ENCODE measurements at places on chromosomes 13 and 19.

- DNase-seq: no peak
These were observed 47.5 kb upstream of the MBNL2 start for GRCh38 chr13:97174638-97175037.

DNA sequence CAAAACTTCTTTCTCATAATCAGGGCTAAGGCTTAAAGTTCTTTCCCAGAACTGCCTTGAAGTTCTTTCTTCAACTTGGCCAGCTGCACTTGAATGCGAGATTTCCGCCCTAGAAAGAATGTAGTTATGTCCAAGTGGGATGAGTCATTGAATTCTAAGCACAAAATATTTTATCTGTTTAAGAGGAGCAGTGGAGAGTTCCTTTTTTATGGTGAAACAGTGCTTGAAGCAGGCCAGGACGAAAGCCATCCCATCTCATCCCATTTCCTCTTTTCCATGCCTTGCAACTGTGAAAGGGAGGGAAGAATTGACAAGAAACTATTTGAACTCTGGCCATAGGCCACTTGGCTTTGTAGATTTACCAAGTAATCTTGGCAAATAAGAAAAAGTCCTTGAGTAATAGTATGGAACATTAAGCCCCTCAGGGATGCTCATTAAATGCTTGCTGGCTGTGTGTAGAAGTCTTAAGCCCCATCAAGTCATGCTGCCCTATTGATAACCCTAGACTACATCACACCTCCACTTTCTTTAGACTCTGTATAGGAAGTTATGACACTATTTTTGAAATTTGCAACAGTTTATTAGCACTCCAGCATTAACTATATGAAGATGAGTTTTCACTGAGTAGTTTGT is 174.5 kb downstream of the KCTD12 start:
- no peak for DNase-seq

GRCh38 chr13:112606109-112607001 is 18.4 kb upstream of the TUBGCP3 start:
- DNase-seq: peak; percentile 76

- DNase-seq: no peak
These were observed 462.1 kb downstream of the OLFM4 start for GRCh38 chr13:53490752-53491151.

DNA sequence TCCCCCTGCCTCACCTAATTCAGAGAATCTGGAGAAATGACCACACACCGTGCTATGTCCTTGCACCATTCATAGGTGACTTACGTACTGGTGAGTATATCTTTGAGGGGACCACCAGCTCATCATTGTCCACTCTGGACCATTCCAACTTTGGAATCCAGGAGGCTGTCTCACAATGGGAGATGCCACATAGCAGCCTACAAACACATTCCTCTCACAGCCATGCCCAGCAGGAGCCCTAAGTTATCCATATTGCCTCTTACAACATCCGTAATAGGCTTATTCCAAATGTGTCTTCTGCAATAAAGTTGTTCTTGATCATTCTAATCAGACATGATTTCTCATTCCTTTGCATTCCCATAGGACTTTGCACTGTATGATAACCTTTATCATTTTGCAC is 436.7 kb downstream of the EFNB2 start:
- no peak for DNase-seq

DNA sequence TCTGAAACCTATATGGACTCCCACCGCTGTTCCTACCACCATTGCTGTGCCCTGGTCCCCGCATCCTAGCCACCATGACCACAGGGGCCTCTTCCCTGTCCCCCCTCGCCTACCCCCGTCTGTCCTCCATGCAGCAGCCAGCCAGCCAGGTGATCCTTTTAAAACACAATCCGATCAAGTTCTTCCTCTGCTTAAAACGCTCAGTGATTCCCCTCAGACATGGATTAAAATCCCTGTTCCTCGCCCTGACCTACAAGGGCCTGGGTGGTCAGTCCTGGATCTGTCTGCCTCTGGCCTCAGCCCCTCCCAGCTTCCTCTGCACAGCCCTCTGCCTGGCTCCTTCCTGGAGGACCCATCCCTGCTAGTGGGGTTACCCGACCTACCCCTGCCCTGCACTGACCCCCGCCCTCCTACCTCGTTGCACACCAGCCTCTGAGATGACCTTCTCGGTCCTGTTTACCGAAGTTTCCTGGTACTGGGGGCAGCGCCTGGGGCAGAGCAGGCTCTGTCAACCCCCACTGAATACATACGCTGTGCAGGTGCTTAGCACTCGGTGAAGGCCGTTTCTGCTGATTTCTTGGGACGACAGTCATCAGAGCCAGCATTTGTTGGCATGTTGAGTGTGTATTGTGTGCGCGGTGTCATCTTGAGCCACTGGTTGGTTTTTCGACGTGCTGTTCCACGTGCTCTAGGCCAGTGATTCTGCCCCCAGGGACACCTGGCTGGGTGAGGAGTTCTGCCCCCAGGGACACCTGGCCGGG is 14.7 kb upstream of the LENG8 start:
- DNase-seq: no peak

- no peak for DNase-seq
These were observed 24.3 kb downstream of the FGF21 start for GRCh38 chr19:48779636-48780035.

DNA sequence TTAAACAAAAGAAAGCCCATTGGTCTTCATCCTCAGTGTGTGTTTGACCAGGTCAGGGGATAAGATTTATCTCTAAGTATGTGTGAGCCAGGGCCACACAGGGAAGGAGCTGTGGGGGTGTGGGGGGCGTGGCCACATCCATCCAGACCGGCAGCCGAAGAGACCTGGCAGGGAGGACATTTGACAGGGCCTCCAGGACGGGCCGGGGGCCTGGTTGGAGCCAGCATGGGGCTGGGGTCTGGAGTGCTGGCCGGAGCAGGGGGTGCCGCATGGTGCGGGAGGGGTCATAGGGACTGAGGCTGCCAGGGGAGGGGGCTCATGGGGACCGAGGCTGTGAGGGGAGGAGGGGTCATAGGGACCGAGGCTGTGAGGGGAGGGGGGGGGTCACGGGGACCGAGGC is 20.4 kb upstream of the GNA15 start:
- no peak for DNase-seq

DNA sequence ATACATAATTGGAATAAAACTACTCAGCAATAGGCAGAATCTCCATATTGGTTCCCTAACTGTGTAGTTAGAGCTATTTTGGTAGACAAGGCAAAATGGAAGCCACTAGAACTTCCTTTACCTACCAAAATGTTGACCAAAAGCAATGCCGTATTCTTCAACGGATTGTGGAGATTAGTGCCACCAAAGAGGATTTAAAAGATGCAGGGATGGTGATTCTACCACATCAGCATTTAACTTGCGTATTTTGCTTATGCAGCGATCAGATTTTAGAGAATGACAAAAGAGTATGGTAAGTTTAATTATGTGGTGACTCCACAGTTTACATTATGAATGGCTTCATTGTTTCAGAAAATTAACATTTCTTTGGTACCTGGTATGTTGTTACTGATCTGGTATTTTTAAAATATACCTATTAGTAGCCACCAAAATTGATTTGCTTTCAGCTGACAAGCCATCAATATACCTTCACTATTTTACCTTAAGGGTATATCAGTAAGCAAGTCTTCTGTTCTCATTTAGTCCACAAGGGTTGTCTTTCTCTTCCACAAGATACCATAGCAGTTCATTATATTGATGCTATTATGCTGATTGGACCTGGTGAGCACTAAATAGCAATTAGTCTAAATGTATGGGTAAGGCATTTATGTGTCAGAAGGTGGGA is 1910.7 kb upstream of the PRR20A start:
- DNase-seq: no peak

GRCh38 chr19:4130744-4131438 is 7.0 kb upstream of the MAP2K2 start:
- no peak for DNase-seq
